ENCODE measurements at places on chromosomes 6 and 20. TPM values are rescaled to one million over a fixed set of nuclear protein-coding genes. Genes with fewer than 3 reads are reported as not detected.

The RBBP9 gene
- 22.5 TPM for polyA plus RNA-seq

- no peak overlapping the region for H3K27ac ChIP-seq
- DNase-seq: no peak
- no peaks in the 10 kb centered on the region for H3K4me1 ChIP-seq
- H3K4me3 ChIP-seq: no peak overlapping the region
- no peaks in the 10 kb centered on the region for H3K27me3 ChIP-seq
Measured at GRCh38 chr6:13641315-13641714, 26.2 kb downstream of the NOL7 start.

DNA sequence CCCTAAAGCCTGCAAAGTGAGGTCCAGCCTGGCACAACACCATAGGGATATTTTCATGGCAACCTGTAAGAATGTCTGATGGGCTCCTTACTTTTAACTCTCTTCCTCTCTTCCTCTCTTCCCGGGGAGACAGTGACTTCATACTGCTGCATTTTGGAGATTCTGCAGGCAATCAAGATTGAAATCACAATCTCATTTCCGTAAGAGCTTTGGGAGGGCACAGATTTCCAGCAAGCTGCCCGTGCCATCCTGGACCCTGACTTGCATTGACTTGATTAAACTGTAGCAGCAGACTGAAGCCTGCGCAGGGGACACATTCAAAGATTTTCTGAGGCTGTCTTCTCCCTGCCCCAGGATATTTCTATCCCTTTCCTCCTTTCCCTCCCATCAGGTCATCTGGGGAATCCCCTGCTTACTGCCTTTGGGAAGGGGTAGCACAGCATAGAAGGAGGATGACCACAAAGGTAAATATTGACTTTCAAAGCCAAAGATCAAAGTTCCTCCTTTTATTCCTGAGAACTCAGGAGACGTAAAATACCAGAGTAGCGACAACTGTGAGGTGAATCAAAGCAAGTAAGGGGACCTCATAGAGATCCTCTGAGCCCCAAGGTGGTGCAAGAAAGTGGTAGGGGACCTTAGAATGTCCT is 504.0 kb upstream of the ARID1B start:
- H3K36me3 ChIP-seq: no peaks in the 10 kb centered on the region
- no peaks in the 10 kb centered on the region for H3K4me1 ChIP-seq
- H3K4me3 ChIP-seq: no peak overlapping the region
- DNase-seq: no peak

- H3K36me3 ChIP-seq: no peaks in the 10 kb centered on the region
- DNase-seq: no peak
- no peak overlapping the region for H3K27ac ChIP-seq
Measured at GRCh38 chr6:112744827-112745226, 397.7 kb downstream of the RFPL4B start.

GRCh38 chr6:8059129-8059528 is 5.1 kb downstream of the BLOC1S5 start:
- no peak overlapping the region for H3K4me3 ChIP-seq
- H3K27me3 ChIP-seq: no peaks in the 10 kb centered on the region
- no peak for DNase-seq
- peaks cover 30% of the 10 kb centered on the region for H3K36me3 ChIP-seq

DNA sequence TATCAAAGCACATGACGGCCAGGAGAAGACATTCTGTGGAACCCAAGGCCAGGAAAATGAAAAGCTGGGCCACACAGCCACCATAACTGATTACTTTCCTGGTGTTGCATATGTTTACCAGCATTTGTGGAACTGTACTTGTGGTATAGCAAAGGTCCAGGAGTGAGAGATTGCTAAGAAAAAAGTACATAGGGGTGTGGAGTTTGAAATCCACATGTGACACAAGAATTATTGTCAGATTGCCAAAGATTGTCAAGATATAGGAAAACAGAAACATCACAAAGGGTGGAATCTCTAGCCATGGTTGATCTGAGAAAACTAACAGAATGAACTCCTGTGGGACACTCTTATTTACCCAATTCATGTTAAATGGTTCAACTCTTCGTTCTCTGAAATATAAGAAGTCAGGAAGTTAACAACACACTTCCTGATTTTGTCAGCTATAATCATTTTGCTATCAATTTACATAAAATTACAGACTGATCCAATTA is at the start of gene OR2B2:
Gene OR2B2, minus strand, starts transcription at position 441 of the 491 bp plus-strand sequence. Its CDS starts 77 bp downstream, at position 364.
- no peaks in the 10 kb centered on the region for H3K36me3 ChIP-seq
- no peak for DNase-seq
- no peak within 1 kb of the TSS for H3K27ac ChIP-seq
- H3K4me3 ChIP-seq: no peak within 1 kb of the TSS
- no peaks in the 10 kb centered on the region for H3K27me3 ChIP-seq
- no peaks in the 10 kb centered on the region for H3K4me1 ChIP-seq

All from large intestine (tissue), 12 donors.